ENCODE measurements at places on chromosomes 3 and 15.

- no peaks in the 10 kb centered on the region for H3K36me3 ChIP-seq
- no peaks in the 10 kb centered on the region for H3K4me1 ChIP-seq
- DNase-seq, result no peak
- H3K27ac ChIP-seq, result no peak overlapping the region
Observed at GRCh38 chr15:79399606-79400005, 32.5 kb upstream of the MINAR1 start.

GRCh38 chr3:55609230-55609827, 122.2 kb upstream of the WNT5A start:
- H3K27ac ChIP-seq, result no peak overlapping the region
- H3K4me3 ChIP-seq, result no peak overlapping the region
- no peak for DNase-seq
- H3K36me3 ChIP-seq, result no peaks in the 10 kb centered on the region
- no peaks in the 10 kb centered on the region for H3K27me3 ChIP-seq
- H3K4me1 ChIP-seq, result no peaks in the 10 kb centered on the region

GRCh38 chr3:126119976-126120375, 36.1 kb upstream of the SLC41A3 start:
- H3K4me3 ChIP-seq, result no peak overlapping the region
- H3K27ac ChIP-seq, result no peak overlapping the region
- H3K27me3 ChIP-seq, result no peaks in the 10 kb centered on the region
- H3K4me1 ChIP-seq, result peaks cover 2% of the 10 kb centered on the region
- H3K36me3 ChIP-seq, result no peaks in the 10 kb centered on the region
- DNase-seq, result no peak

DNA sequence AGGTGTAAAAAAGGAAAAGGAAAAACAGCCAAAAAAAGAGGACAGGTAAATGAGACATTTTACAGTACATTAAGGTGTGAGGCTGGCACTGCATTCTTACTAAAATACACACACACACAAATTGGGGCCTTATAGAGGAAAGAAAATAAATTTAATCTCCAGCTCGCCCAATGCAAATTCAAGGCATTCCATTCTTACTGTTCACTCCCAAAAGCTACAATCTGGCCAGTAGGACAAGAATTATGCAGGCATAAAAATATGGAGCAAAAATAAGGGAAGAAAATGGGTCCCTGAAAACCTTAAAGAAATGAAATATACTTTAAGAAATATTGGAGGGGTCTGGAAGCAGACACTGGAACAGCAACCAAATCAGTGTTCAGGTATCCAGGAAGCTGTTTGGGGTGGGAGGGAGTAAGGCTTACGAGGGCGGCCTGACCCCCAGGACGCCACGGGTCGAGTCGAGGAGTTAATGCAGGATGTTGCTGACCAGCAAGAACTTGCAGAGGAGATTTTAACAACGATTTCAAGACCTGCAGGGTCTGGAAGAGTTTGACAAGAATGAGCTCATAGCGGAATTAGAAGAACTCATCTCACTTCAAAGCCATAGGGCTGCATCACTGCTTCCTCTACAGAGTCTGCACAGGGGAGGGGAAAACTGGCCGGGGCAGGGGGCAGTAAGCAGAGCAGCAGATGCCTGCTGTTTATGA, 245.5 kb downstream of the TBL1XR1 start:
- H3K4me1 ChIP-seq, result peaks cover 9% of the 10 kb centered on the region
- no peak for DNase-seq
- no peaks in the 10 kb centered on the region for H3K36me3 ChIP-seq
- no peak overlapping the region for H3K4me3 ChIP-seq
- peak overlapping the region; percentile 31 for H3K27ac ChIP-seq

DNA sequence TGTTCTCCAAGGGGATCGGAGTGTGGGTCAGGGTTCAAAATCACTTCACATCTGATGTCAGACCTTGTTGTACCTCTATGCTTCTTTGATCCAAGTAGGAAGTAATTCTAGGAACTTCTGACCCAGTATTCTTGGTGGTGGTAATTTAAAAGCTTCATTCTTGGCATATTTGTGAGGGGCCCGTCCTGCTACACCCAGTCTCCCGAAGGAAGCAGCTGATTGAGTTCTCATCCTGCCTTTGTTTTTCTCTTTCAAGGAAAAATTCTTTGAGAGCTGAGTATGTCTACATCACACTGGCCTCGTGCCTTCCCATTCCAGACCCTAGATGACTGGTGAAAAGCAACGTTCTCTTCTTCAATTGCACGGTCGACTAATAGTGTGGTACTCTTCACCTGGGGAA, 234.4 kb upstream of the TPRG1 start:
- H3K4me1 ChIP-seq, result no peaks in the 10 kb centered on the region
- H3K36me3 ChIP-seq, result no peaks in the 10 kb centered on the region
- no peak for DNase-seq
- H3K27ac ChIP-seq, result no peak overlapping the region
- H3K27me3 ChIP-seq, result no peaks in the 10 kb centered on the region

- H3K36me3 ChIP-seq, result no peaks in the 10 kb centered on the region
- no peak overlapping the region for H3K27ac ChIP-seq
Observed at GRCh38 chr3:120561251-120562045, 34.7 kb upstream of the NDUFB4 start.

DNA sequence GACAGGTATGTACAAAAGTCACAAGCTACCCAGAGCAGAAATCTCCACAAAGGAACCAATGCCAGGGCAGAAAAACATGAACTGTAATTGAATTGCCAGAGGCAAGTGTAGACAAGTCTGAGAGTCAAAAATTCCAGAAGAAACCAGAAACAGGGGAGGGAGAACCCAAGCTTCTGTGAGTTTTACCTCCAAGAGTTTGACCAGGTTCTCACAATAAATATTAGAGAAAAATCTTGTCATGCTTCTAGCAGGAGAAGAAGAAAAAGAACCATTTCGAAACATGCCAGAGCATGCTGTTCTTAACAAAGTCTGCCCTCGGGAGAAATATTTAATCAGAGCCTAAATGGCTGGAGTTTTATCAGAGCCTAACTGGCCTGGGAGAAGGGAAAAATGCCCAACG, 32.5 kb upstream of the AP3B2 start:
- no peak for DNase-seq
- H3K27me3 ChIP-seq, result no peaks in the 10 kb centered on the region
- no peaks in the 10 kb centered on the region for H3K4me1 ChIP-seq
- peak overlapping the region; percentile 3 for H3K27ac ChIP-seq
- H3K36me3 ChIP-seq, result no peaks in the 10 kb centered on the region
- no peak overlapping the region for H3K4me3 ChIP-seq

- H3K27ac ChIP-seq, result peak overlapping the region; percentile 89
- H3K27me3 ChIP-seq, result no peaks in the 10 kb centered on the region
- H3K4me1 ChIP-seq, result peaks cover 62% of the 10 kb centered on the region
- H3K36me3 ChIP-seq, result peaks cover 28% of the 10 kb centered on the region
- peak; percentile 60 for DNase-seq
Observed at GRCh38 chr15:40097968-40098476, 10.7 kb downstream of the BMF start.

DNA sequence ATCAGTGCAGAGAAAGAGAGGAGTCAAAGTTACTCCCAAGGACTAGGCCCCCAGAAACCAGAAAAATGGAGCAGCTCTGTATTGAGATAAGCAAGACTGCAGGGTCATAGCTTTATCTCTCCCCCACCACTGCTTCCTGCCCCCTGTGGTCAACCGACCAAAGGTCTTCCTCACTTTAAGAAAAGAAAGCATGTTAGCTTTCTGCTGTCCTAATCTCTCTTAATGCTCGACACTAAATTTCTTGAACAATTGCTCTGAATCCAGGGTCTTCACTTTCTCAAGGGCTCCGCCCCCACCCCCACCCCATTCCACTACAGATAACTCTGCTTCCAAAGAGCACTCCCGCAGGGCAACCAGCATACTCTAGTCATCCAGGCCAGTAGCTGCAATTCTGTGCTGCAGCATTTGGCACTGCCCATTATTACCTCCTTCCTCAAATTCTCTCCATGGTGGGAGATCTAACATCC, 31.9 kb downstream of the TNIK start:
- no peak for DNase-seq
- H3K27me3 ChIP-seq, result no peaks in the 10 kb centered on the region
- no peak overlapping the region for H3K27ac ChIP-seq
- peaks cover 2% of the 10 kb centered on the region for H3K4me1 ChIP-seq
- H3K4me3 ChIP-seq, result no peak overlapping the region

- peaks cover 37% of the 10 kb centered on the region for H3K36me3 ChIP-seq
- no peak for DNase-seq
- no peak overlapping the region for H3K27ac ChIP-seq
- no peaks in the 10 kb centered on the region for H3K27me3 ChIP-seq
- no peaks in the 10 kb centered on the region for H3K4me1 ChIP-seq
Observed at GRCh38 chr15:40028853-40029252, 10.1 kb downstream of the SRP14 start.

DNA sequence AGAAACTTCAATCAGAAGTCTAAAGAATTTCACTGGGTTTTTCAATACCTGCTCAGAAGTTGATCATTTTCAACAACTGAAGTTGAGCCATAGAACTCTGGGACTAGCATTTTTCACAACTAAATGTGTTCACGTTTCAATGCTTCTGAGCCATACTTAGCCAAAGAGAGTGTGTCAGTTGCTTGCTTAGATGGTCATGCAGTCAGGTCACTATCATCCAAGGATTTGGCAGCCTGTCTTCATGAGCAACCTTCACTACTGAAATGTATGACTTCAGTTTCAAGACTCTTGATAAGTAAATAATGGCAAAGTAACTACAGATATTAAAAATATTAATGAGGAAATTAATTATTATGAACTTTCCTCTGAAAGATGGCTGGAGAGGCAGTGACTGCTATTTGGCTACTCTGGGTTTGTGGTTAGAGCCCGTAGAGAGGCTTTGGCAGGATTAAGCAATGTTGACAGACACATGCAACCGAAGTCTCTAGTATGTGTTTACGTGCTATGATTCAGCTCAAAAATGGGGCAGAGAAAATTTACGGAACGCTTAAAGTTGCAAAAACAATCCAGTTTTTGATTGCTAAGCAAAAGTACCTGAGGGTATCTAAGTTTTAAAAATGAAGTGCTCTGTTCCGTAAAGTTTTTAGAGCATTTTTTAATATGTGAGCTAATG, 133.8 kb downstream of the GMNC start:
- no peak overlapping the region for H3K4me3 ChIP-seq
- DNase-seq, result peak; percentile 4

GRCh38 chr3:26621906-26622620, 509 bp upstream of the LRRC3B start:
- no peaks in the 10 kb centered on the region for H3K36me3 ChIP-seq
- DNase-seq, result no peak
- H3K27ac ChIP-seq, result no peak overlapping the region

GRCh38 chr15:40286061-40286532, 3.2 kb upstream of the ANKRD63 start:
- H3K27me3 ChIP-seq, result peaks cover 50% of the 10 kb centered on the region
- no peak overlapping the region for H3K27ac ChIP-seq
- H3K4me1 ChIP-seq, result peaks cover 47% of the 10 kb centered on the region
- DNase-seq, result no peak
